ENCODE measurements at places on chromosomes 2 and 18. TPM values are rescaled to one million over a fixed set of nuclear protein-coding genes. Genes with fewer than 3 reads are reported as not detected.

DNA sequence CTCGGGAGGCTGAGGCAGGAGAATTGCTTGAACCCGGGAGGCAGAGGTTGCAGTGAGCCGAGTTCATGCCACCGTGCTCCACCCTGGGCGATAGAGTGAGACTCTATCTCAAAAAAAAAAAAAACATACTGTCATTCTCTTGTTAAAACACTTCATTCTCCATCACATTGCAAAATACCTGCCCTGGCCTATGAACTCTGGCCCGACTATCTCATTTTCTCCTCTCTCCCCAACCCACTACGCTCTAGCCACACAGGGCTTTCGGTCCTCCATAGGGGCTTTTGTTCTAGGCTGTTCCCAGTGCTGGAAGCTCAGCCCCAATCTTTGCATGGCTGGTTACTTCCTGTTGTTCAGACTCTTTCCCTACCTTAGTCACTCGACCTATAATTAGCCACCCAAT lies 10.3 kb downstream of the CEP76 start:
- DNase-seq = no peak

- DNase-seq = peak; percentile 91
These were observed at the start of gene HES6 for GRCh38 chr2:238239863-238240756. Gene HES6, minus strand, starts transcription at chr2:238240038. Its CDS starts 133 bp downstream, at chr2:238239905.

DNA sequence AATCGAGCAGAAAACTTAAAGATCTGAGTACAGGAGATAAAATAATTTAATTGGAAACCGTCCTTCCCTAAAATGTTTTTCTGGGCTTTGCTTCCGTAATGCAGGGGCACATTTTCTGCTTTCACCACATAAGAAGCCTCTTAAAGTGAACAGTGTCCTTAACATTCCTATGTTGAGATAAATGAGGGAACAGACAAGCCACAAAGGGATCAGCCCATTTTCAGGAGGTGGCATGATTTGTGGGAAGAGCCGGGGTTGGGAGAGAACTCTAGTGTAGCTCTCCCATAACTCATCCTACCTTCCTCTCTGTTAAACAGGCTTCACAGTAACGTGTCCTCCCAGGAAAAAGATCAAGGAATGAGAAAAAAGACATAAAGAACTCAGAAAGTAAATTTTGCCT lies 56.9 kb upstream of the ACVR1C start:
- DNase-seq = no peak

DNA sequence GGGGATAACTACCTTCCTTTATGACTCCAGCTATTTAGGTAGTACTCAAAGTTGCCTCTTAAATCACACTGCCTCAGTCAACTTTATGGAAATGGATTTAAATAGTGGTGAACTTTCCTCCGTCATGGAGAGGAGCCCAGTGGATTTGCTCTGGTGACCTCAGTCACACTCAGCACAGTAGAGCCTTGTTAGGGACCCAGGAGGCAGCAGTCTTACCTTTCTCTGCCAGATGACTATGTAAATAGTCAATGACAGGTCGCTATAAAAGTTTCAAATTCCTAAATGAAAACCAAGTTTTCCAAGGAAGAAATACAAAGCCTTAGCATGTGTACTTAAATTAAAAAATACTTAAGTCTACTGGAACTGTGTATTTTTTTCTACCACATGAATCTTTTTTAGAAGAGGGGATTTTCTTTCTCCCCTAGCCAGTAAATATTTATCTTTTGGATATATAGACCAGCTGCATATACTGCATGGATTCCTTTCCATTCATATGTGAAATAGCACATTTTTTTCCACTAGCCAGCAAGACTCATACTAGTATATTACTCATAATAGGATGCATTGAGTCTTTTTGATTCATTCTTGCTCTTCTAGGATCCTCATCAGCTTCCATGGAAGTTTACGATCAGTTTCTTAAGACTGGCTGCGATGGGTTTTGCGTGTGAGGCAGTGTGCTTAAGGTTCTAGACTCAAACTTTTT lies 147.1 kb downstream of the FMNL2 start:
- DNase-seq = no peak

The LYPD6B gene
- not detected for total RNA-seq

The MAPK4 gene
- total RNA-seq = 30.1 TPM

Measured in heart left ventricle (tissue), 16 donors.